ENCODE measurements at places on chromosomes 13 and 19. TPM values are rescaled to one million over a fixed set of nuclear protein-coding genes. Genes with fewer than 3 reads are reported as not detected.

Gene CLDND2
- total RNA-seq, result 3.3 TPM

Gene SCEL
- 0.16 TPM for total RNA-seq

Gene TTC9B
- not detected for total RNA-seq

Gene HSD17B14
- 1.4 TPM for total RNA-seq

Gene THSD8
- 25.1 TPM for total RNA-seq

Gene RDH8
- total RNA-seq, result not detected

Gene PEX11G
- total RNA-seq, result 1.8 TPM

Gene ZNF606
- 10.6 TPM for total RNA-seq

Gene NALCN
- total RNA-seq, result not detected

Gene SLC46A3
- 9.5 TPM for total RNA-seq

Gene GPR180
- total RNA-seq, result 4.4 TPM

Gene JUNB
- 123 TPM for total RNA-seq

Gene TLE2
- 0.21 TPM for total RNA-seq

Gene SYT3
- total RNA-seq, result not detected

Gene ZNF230
- total RNA-seq, result 2.3 TPM

Gene C13orf46
- 0.08 TPM for total RNA-seq

Gene DOCK9
- total RNA-seq, result 1.5 TPM

Gene C19orf81
- total RNA-seq, result not detected

Gene RB1
- 9.0 TPM for total RNA-seq

Data from GM12878 (cell line).